ENCODE measurements at places on chromosomes 13 and 19.

- no peak for DNase-seq
Observed at GRCh38 chr13:32316501-32316900, 1.2 kb downstream of the BRCA2 start.

GRCh38 chr19:49631014-49631588 is 8.8 kb downstream of the RRAS start:
- DNase-seq, result no peak

DNA sequence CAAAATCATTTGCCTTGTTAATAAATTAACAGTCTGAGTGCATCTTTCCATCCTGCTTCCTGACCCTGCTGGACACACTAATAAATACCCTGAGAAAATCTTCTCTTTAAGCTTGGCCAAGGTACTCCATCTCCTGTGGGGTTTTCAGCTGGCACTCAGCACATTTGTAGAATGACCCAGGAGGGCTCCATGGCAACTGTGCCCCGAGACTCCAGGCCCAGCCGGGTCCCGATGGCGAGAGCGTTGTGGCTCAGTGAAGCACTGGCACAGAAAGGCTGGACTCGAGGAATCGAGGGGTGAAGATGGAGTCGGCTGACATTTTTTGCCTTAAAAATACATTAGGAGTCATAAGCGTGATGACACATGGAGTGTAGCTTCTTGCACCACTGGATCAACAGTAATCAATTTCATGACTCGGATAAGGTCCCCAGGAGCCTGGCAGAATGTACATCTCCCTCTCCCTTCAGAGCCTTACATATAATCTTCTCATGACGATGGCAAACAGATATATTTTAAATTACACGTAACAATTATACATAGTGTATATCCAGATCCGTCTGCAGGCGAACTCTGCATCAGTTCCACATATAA is 85.4 kb downstream of the SLC7A1 start:
- DNase-seq, result no peak

DNA sequence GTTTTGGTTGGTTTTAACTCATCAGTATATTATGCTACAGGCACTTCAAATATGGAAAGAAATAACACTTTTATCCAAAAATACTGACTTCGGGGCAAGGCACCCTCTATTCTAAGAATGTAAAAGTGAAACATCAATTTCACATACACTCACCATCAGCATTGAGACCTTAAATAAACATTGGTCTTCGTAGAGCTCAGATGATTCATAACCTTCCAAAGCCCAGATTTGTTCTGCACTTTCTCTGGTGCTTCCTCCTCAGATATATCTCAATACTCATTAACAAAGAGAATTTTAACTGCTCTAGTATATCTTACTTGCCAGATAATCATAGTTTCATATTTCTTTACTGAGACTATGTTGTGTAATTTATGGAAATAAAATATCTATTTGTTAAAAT is 794.3 kb downstream of the LIG4 start:
- no peak for DNase-seq

DNA sequence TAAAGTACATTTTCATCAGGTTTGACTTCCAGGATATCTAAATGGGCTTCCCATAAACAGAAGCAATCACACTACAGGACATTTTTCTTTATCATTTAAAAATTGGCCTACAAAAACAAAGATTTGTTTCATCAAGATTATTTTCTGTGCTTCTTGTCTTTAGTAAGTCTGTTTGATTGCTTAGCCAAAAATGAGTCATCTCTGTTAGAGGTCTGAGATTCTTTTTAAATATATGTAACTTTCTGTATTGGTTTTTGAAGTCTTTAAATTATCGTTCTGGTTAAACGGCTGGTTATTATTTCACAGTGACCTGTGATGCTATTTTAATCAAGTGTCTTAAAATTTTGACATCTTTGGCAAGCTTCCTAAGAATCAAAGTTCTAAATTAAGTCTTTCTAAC is 62.7 kb downstream of the SLITRK1 start:
- DNase-seq, result no peak

- peak; percentile 67 for DNase-seq
Observed at GRCh38 chr19:2034729-2035589, 16.1 kb downstream of the MKNK2 start.

- no peak for DNase-seq
Observed at GRCh38 chr19:43422689-43423066, 8.0 kb downstream of the TEX101 start.

DNA sequence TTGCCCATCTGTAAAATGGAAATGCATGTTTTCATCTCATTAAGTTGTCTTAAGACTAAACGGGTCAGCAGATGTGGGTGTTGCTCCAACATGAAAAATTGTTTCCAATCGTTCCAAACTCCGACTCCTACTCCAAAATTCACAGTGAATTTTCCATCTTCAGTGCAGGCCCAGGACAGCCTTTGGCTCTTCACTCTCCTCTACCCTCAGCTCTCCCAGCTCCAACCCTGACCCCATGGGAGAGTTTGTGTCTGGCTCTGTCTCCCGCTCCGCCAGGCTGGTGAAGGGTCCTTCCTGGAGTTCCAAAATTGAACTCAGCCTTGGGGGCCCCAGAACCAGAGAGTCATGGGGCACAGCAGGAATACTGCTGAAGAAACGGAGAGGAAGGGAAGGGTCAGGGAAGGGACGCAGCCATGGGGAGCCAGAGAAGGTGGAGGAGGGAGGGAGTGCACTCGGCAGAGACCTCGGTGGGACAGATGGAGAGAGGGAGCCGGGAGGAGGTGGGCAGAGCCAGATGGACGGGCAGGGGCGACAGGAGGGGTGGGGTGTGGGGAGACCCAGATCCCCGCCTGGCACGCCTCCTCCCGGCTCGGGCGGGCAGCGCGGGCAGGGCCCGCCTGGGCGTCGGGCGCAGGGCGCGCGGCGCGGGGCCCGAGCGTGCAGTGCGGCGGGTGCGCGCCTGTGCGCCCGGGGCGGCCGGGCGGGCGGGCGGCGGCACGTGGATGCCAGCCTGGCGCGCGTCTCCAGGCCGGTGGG is 45.6 kb downstream of the CELF5 start:
- no peak for DNase-seq

- no peak for DNase-seq
Observed at GRCh38 chr13:93674337-93674755, 447.7 kb downstream of the GPC6 start.

Measured in activated CD4-positive, alpha-beta T cell treated with anti-CD3 and anti-CD28 coated beads, Interleukin-2, Interleukin-6, amounts not matched to agents 100 ng/mL and 50 ng/mL, durations not matched to agents 16 hours and 8 hours (primary cell).